ENCODE measurements at places on chromosomes 12 and 14.

DNA sequence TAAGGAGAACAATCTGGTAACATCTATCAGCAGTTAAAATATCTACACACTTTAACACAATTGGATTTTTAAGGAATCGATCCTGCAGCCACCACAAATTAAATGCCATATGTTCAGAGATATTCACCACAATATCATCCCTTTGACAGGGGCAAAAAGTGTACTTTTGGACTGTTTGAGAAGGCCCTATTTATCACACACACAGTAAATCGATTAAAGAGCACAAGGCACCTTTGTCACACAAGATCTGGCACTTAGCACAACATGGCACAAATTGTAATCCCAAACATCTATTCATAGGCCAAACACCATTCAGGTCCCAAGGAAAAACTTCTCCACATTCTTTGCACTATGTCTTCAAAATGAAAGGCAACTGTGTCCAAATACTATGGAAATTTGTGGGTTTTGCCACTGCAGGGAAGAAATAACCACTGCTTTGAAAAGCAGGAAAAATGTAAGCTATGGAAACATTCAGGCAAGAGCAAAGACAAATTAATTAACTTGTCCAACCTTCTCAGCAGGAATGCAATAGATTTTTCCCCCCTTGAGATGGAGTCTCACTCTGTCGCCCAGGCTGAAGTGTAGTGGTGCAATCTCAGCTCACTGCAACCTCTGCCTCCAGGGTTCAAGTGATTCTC, 282.5 kb upstream of the TMPO start:
- no peak for DNase-seq

DNA sequence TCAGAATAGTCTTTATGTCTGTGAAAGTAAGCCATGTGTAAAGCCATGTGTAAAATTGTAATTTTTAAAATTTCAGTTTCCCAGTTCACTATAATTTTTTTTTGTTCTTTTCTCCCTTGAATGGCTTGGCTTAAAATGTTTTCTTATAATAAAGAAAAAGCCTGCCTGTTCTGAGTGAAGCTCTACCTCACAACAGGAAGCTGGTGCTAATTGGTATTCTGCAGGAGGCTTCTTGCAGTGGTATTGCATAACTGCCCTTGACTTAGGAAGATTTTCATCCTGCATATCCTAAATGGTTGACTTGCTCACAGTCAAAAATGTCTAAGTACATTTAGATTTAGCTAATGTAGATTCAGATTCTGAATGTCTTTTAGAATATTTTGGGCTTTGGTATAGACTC, 49.5 kb downstream of the ATP2A2 start:
- no peak for DNase-seq

DNA sequence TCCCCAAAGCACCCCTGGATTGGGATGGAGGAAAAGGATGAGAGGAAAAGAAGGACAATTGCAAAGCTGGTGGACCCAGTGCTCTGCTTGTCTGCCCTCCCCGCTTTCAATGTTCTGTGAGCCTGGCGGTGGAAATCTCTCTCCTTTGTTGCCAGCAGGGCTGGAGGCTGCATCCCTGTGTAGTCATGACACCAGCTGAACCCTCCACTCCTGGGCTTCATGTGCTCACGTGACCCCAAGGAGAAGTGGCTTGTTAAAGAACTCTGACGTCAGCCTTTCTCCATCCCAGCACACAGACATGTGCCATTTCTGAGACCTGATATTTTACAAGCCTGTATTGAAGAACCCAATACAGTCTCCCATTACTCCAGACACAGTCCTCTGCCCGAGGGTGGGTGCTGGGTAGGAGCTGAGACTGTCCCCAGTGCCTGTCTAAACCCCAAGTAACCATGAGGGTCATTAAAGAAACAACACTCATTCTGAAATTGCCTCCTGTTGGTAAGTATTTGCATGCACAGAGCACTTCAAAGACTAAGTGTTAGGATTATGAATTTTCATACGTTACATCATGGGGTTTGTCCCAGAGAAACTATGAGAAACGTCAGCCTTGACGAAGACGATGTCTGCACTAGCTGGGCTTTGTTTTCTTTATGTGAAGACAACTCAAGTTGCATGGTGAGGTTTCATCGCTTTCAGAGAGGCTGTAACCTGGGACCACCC, 21.7 kb downstream of the GALNT16 start:
- no peak for DNase-seq

DNA sequence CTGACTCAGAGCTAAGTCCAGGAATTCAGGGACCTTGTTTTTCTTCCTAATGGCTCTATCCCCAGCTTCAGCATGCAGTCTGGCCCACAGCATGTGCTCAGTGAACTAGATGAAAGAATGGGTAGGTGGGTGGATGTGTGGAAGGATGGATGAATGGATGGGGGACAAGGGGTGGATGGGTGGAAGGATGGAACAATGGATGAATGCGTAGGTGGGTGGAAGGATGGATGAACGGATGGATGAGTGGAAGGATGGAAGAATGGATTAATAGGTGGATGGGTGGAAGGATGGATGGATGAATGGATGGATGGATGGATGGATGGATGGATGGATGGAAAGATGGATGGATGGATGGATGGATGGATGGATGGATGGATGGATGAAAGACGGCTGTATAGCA, 79.7 kb upstream of the SFSWAP start:
- no peak for DNase-seq

- DNase-seq = no peak
Observed at GRCh38 chr14:54259821-54260220, 137.0 kb upstream of the CDKN3 start.

DNA sequence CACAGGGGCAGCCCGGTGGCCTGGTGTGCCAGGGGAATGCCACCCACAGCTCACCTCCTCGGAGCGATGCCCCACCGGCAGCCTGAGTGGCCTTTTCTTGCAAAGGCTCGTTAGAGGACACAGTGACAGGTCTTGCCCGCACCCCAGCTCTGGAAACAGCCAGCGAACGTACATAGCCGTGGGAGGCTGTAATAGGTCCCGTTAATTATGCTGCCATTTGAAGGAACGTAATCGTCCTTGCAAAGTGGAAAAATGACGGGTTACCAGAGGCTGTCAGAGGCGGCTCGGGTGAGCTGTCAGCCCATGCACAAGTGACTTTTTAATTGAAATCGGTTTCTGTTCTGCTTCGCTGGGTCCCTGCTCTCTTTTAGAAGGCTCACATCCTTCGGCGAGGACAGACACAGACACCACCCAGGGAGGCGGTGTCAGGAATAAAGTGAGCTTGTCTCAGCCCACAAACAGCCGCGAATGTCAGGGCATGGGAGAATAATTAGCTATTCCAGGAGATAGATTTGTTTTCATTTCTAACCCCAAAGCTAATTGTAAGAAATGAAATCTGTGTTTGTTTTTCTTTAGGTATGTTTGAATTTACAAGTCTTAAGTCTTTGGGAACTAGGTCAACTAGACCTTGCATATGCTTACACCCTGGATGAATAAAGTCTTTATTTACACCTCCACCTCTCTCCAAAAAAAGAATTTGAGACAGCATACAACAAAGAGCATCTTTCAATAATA, 77.2 kb upstream of the RFLNA start:
- DNase-seq = no peak

GRCh38 chr14:24817212-24818057, 183.4 kb upstream of the GZMB start:
- no peak for DNase-seq

DNA sequence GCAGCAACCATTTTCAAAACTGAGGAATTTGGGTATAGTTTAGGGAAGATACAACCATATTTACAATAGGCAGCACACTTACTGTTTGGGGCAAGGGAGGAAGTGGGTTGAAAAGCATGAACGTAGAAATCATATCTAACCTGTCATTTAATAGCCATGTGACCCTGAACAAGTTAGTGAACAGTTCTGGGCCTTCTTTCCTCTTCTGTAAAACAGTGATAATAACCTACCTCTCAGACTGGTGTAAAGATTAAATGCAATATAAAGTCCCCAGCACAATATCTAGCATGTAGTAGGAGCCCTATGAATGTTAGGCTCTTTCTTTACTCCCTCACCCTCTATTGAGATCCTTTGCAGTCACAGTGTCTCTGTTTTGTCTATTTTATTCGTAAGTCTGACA, 33.5 kb downstream of the A2ML1 start:
- DNase-seq = no peak

- no peak for DNase-seq
Observed at GRCh38 chr12:49559011-49559675, 8.8 kb downstream of the MCRS1 start.

DNA sequence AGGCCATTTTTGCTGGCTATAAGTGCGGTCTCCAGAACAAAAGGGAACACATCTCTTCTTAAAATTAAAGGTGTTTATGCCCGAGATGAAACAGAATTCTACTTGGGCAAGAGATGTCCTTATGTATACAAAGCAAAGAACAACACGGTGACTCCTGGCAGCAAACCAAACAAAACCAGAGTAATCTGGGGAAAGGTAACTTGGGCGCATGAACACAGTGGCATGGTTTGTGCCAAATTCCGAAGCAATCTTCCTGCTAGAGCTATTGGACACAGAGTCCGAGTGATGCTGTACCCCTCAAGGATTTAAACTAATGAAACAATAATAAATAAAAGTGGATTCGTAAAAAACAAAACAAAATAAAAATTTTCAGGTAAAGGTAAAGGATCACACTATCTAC, 33.4 kb downstream of the PKP2 start:
- DNase-seq = no peak

DNA sequence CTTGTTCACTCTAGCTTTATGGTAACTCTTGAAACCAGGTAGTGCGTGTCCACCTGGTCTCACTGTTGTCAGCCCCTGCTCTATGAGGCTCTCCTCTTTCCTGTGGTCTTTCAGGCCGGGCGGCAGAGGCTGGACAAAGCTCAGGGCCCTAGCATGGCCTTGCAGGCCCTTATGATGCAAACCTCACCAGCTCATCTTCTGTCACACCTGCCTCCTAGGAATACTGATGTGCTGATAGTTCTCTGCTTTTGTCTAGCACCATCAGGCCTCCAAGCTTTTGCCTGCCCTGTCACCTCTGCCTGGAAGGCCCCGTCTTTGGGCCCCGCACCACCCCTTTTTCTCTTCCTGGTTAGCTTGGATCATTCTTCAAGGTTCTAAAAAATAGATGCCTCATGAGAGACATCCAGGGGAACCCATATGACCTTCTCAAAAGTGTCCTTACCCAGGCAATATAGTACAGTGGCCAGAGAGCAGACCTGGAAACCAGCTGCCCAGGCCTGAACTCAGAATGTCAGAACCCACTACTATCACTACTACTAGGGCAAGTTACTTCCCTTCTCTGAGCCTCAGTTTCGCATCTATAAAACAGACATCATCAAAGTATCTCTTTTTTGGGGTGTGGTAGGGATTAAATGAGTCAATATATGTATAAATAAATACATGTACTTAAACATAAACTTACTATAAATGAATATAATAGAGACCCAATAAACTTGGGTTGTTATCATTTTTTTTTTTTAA, 91.7 kb downstream of the ZFP36L1 start:
- DNase-seq = no peak

GRCh38 chr14:99121319-99121875, 150.6 kb downstream of the BCL11B start:
- no peak for DNase-seq

- no peak for DNase-seq
Observed at GRCh38 chr12:26396402-26396801, 201.0 kb downstream of the SSPN start.

- DNase-seq = no peak
Observed at GRCh38 chr14:68817506-68818212, 24.8 kb upstream of the ZFP36L1 start.

- peak; percentile 31 for DNase-seq
Observed at GRCh38 chr12:66803930-66804329, 125.1 kb upstream of the GRIP1 start.

Data from iPS-NIHi11 (cell line).